ENCODE measurements at places on chromosomes 12 and 14.

DNA sequence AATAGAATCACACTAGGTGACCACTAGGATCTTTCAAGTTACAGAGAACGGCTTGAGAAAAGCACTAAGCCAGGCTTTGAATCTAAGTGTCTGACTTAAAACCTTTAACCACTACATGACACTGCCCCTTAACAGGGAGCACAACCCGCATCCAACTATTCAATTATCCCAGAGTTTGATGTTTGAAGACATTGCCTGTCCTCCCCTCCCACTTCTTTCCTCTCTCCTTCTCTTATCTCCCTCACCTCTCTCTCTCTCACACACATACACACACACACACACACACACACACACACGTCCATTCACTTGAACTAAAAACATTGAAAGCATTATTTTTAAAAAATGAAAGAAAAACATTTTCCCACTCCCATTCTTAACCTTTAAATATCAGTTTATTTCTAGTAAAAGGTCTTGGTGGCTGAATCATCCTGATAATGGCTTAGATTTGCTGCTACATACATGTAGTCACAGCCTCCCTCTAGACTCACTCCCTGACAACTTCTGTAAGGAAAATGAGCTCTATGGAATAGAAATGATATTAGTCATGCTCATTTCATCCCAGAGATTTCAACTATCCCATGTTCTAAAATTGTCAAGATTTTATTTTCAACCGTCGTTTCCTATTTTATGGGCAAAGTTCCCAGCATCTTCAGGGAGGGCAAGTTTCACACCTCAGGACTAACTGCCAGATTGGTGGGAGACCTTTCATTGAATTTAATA lies 53.5 kb upstream of the RAP1B start:
- no peak for DNase-seq

DNA sequence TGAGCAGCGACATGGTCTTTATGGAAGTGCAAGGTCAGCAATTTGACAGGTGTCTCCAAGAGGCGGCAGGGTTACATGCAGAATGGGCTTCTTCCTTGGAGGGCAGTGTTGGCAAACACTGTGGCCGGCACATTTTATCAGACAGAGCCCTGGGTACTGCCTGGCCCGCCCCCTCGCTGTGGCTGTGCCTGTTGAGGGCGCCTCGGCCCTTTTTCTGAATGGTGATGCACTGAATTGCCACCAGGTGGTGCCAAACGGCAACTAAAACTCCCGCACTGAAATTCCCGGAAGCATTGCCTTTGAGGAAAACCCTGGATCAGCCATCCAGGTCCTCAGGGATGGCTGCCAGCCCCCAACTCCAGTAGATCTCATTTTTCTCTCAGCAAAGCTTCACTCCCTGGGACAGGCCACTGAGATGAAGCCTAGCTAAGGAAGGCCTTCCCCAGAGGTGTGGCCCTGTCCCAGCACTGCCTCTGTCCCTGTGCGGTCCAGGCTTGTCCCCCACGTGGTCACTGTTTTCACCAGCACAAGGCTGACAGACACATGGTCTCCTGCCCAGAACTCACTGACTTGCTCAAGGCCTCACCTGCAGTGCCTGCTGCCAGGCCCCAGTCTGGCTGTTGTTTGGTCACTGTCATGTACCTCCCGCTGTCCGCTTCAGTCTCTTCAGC lies 73.6 kb downstream of the TESC start:
- DNase-seq = peak; percentile 35

GRCh38 chr12:64673490-64674169 lies 63.3 kb downstream of the RASSF3 start:
- DNase-seq = no peak

- DNase-seq = no peak
These were observed 84.2 kb downstream of the GRIP1 start for GRCh38 chr12:66594688-66595087.

DNA sequence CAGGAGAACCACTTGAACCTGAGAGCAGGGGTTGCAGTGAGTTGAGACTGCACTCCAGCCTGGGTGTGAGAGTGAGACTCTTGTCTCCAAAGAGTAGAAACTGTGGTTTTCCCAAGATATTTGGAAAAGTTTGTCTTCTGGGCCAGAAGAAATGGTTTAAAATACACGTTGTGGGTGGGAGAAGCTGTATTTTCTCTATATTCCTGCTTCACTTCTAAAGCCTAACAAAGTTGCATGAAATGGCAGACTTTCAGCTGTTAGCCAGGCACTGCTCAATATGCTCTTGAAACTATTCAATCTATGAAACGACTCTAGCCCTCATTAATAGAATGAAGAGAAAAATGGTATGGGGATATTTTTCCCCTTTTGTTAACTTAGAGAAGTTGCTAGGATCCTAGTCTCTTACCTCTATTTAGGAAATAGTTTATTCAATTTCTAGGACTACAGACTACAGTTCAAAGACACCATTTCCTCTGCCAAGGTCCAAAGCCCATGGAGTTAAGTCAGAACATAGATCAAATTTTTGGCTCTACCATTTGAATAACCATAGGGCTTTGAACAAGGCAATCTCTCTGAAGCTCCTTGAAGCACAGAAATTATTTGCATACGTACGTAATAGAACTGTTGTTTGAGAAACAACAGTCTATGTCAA lies 49.3 kb upstream of the OR5AU1 start:
- DNase-seq = no peak

- DNase-seq = no peak
These were observed 117.0 kb upstream of the RPH3A start for GRCh38 chr12:112674539-112674938.

DNA sequence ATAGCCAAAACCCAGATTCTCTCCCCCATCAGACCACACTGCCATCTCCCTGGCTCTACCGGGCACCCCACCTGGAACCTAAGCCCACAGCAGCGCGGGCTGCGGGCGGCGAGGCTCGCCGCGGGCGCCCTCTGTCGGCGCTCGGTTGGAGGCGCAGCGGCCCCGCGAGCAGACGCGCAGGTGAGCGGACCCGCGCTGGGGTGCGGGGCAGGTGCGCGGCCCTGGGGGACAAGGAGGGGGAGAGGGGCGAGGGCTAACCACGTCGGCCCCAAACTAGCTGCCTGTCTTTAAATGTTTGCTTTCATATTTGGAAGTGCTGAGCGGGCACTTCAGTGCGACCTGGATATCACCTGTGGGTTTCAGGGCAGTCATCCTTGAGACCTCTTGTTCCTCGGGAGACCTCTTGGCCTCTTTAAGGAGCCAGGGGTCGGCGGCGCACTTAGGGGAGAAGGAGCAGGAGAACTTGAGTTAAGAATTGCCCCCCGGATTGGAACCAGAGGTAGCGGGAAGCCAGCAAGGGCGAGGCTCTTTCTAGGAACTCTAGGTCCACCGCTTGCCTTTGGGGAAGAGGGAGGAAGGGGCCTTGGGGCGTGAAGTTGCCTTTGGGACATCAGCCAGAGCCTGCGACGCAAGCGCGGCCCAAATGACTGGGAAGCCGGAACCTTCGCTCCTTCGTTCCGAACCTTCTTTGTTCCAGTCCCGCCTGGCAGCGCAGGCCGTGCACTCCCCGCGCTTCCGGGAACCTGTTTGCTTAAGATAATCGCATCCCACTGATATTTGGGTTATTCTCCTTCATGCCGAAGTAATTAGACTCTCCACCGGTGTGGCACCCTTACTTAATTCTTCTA lies 78.7 kb downstream of the NEDD1 start:
- peak; percentile 16 for DNase-seq

DNA sequence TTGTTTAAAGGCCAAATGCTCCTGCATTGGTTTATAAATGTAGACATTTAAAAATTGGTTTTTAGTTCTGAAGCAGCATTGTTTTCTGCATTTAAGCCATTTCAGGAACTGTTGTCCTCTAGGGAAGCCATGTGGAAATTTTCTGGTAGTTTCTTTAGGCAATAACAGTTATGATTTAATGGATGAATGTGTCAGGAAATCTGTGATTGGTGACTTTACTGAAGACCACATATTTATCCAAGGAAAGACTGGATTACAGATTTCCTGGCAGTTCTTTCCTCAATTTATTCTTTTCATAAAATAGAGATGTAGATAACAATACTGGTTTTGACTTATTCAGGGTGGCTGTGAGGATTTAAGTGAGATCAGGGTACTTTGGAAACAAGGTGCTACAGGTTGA lies 27.6 kb downstream of the TBC1D15 start:
- DNase-seq = no peak

DNA sequence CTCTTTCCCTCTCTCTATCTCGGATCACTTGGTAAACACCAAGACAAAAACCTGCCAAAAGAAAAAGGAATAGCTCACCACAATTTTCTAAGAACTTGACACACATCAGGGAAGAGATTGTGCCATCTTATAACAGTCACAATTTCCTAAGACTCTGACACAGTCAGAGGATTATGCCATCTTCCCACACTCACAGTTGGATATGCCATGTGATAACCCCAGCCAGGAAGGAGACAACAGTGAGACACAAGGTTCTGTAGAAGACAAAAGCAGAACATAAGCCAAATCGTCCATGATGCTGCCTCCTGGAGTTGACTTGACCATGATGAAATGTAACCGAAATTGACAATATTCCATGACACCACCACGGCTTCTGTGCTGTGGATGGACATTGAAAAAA lies 2.8 kb upstream of the CLEC9A start:
- DNase-seq = no peak

- DNase-seq = no peak
These were observed 19.4 kb downstream of the COA8 start for GRCh38 chr14:103581954-103582703.

- DNase-seq = no peak
These were observed 80.6 kb downstream of the PIWIL1 start for GRCh38 chr12:130418251-130418650.

GRCh38 chr14:74658535-74659131 lies 46.6 kb upstream of the LTBP2 start:
- no peak for DNase-seq

DNA sequence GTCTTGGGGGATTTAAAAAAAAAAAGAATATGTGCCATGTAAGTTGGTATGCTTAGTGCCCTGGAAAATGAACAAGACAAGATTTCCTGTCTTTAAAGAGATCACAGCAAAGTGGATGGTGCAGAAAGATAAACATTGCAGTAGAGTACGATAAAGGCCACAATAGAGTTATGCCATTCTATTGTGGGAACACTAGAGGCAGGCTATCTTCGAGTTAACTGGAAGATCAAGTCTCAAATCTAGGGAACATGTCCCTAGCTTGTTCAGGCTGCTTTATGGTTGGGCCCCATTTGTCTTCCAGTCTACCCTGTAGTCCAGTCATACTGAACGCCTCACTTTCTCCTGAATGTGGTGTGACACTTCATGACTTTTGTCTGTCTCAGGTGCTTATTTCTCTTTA lies 18.7 kb upstream of the CCT2 start:
- no peak for DNase-seq

GRCh38 chr12:3091382-3092241 lies 14.4 kb downstream of the TSPAN9 start:
- DNase-seq = no peak

GRCh38 chr12:1093166-1093751 lies 102.2 kb downstream of the ERC1 start:
- no peak for DNase-seq

DNA sequence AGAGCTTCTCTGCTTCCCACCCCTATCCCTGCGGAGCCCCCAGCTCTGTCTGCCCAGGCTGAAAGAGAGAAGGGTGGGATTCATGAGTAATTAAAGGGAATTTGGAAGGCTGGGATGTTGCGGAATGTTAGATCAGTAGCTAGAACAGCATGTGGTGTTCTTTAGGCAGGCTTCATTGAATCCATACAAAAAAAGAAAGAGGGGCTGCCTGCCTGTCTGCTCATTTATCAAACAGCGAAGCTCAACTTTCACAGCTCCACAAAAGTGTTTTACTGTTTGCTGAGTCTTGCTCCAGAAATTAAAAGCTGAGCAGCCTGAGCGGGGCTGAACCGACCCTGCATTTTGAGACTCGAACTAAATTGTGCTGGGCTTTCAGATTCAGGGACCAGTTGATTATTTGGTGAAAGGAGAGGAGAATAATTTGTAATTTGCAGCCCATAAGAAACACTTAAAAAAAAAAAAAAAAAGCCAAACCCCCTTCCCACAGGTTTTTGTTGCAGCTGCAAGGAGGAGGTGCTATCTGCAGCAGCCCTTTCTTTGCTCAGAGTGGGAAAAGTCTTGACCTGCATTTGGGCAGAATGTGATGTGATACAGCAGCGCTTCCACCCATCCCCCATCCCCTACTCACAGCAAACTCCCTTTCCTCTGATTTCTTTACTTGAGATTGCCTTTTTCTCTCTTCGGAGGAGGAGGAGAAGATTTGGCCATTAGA lies 89.7 kb downstream of the RFX4 start:
- DNase-seq = no peak

- DNase-seq = no peak
These were observed 987.8 kb upstream of the USP15 start for GRCh38 chr12:61272441-61272840.

DNA sequence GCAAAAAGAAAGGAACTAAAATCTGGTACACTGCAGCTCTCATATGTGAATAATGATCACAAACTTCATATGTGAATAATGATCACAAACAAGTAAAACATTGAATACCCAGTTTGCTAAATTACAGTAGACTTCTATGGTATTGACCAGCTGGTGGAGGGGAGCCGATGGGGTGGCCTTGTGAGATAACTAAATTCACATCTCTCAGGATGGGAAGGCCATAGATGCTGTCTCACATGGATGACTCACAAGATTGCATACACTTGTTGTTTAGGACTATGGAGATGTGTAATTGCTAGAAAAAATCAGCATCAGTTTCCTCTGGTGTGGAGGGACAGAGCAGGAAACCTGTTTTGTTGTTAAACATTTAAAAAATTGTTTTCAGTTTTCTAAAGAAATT lies 49.2 kb downstream of the ACACB start:
- no peak for DNase-seq

GRCh38 chr12:90510948-90511347 lies 444.0 kb downstream of the CCER1 start:
- no peak for DNase-seq

DNA sequence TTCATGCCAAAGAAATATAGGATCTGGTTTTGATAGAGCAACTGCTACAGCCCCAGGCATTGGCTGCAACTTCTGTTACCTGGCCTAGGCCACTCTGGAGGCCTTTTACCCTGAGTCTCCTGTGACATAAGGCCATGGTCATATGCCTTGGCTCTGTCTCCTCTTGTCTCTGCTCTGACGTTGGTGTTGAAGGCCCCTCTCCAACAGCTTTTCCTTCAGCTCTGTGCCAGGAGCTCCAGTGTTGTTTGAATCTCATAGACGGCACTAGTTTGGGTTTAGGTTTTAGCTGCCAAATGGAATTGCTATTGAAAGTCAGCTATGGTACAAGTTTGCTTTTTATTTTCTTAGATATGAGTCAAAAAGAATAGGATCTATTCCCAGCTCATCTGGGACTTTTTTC lies 41.1 kb downstream of the TTLL5 start:
- DNase-seq = no peak

DNA sequence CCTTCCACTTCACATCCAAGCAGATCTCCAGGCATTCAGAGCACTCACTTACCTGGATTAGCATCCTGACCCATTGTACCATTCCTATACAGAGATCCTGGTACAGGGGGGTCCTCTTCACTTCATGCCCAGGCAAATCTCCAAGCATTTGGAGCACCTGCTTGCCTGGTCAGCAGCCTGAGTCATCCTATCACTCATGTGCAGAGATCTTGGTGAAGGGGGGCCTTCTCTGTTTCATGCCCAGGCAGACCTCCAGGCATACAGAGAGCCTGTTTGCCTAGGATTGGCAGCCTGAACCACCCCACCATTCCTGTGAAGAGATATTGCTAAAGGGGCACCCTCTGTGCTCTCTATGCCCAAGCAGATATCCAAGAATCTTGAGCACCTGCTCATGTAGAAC lies 111.1 kb upstream of the CCDC175 start:
- no peak for DNase-seq
